Hematopoietic multipotent progenitor cell (in vitro differentiated cells): ENCODE measurements at places on chromosomes 5 and 9.
A peak's percentile ranks its signal among the peaks of the same experiment; 100 is the strongest.

- DNase-seq = no peak
Observed at GRCh38 chr5:69013481-69013880, 80.3 kb upstream of the SLC30A5 start.

- DNase-seq = no peak
Observed at GRCh38 chr9:31377358-31377757, 1007.1 kb upstream of the ACO1 start.

DNA sequence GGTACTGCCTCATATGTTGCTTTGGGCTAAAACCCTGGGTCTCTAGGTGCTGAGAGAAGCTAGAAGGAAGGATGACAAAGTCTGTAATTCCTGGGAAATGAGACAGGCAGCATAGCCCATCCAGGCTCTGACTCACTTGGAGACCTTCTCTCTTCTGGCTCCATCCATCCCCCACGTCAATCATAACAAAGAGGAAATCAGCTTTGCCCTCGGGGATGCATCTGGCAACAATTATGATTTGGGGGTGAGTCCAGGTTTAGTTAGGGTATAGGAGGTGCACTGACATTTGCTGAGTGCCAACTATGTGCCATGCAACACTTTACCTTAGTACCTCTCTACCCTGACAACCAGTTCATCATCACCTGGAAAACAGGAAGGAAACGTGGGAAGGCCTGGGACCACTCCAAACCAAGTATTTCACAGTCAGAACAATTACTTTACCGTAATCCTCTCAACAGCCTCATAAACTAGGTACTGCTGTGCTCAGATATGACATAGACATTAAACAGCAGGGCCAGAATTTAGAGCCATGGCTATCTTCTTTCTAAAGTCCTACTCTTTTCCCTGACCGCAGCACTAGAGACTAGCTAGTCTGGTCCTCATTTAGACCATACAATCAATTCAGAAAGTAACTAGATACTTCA is 39.1 kb upstream of the GZMA start:
- DNase-seq = peak; percentile 54

DNA sequence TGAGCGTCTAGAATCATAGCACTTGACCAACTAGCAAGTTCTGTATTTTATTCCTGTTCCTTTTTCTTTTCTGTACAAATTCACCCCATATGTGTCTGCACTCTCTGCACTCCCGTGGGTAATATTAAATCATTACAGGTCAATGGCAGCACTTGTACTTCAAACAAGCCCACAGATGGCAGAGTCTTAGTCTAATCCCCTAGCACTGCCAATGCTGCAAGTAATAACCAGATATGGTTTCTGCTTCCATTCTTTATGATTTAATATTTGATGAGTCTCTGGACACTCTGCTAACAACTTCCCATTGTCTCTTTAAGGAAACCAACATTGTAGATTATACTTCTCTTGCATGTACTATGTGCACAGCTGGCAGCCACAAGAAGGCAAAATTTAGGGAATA is 343.8 kb upstream of the CHD1 start:
- no peak for DNase-seq

- DNase-seq = peak; percentile 23
Observed at GRCh38 chr5:139075066-139076050, 122.8 kb downstream of the SIL1 start.

GRCh38 chr5:90997082-90997481 is 386.0 kb downstream of the ARRDC3 start:
- DNase-seq = no peak

DNA sequence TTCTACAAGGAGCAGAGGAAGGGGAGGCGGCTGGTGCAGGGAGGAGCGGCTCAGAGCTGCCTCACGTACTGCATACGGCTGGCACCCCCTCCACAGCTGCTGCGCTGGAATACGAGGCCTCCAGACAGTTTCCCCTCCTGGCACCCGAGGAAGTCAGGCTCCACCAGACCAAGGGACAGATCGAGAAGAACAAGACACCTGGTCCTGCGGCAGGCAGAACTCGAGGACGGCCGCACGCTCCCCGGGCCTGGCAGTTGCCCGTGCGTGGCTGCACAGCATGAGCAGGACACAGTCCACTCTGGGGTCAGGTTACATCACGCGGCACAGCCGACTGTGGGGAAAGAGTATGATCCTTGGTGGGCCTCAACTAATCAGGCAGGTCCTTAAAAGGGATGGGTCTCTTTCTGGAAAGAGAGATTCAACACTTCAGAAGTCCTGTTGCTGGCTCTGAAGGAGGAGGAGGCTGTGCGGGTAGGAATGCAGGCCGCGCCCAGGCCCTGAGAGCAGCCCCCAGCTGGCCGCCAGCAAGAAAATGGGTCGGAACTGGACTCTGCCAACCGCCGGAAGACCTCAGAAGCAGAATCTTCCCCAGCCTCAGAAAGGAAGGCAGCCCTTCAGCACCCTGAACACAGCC is 11.6 kb downstream of the UBAC1 start:
- DNase-seq = no peak

DNA sequence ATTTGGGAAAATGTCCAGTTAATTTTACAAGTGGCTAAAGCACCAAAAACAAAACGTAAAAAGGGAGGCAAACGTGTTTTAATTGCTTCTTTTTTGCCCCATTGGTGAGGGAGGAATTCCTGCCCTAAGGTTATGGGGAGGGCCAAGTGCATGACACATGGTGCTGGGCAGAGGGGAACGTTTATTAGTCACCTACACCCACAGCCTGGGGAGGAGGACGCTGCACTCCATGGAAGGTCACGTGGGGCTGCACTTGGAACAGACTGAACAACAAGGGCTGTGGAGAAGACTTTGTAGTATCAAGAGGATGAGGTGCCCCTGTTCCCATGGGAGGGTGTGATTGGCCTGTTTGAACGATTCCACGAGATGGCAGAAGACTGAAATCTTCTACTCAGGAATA is 13.7 kb upstream of the ADAMTS16 start:
- DNase-seq = no peak
